Activated CD8-positive, alpha-beta memory T cell treated with anti-CD3 and anti-CD28 coated beads for 1 hour (primary cell): ENCODE measurements at places on chromosomes 3 and 15.
A peak's percentile ranks its signal among the peaks of the same experiment; 100 is the strongest.

- no peak for DNase-seq
Observed at GRCh38 chr3:37973246-37974054, 17.1 kb upstream of the VILL start.

GRCh38 chr15:42059661-42060476, 34.5 kb downstream of the PLA2G4D start:
- DNase-seq, result peak; percentile 21

- no peak for DNase-seq
Observed at GRCh38 chr15:83174891-83175290, 32.7 kb downstream of the HDGFL3 start.

DNA sequence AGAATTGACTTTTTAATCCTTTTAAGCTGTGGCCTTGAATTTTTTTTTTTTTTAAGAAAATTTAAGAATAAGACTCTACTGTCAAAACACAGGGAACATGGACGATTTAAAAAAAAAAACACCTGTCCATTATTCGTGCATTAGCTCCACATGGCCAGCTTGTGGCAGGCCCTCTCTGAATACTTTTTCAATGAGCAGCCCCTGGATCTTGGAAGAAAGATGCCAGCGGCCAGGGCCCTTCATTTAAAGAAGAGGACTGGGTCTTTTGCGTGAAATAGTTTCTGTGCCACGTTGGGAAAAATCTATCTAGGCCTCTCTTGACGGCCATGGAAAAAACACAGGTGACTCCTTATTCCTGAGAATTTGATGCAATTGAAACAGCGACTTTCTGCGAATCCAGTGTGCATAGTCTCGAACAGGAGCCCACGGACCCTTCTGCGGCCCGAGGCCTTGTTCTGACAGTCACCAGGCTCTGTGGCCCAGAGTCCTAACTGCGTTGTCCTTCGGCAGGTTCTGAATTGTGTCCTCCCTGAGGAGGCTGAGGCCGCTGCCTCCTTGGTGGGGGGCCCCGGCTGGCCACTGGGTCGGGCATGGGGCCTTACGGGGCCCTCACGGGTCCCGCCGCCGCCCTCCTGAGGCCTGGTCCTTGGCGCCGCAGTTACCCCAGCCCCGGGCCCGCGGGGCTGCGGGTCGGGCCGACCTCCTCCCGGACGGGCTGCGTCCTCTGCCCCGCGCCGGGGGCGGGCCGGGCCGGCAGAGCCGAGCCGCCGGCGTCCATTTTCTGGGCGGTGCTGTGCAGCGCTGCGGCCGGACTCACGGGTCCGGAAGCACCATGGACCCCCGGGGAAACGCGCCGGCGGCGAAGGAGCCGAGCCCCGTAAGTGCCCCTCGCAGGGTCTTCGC, 33.5 kb downstream of the ZBTB38 start:
- DNase-seq, result peak; percentile 42

DNA sequence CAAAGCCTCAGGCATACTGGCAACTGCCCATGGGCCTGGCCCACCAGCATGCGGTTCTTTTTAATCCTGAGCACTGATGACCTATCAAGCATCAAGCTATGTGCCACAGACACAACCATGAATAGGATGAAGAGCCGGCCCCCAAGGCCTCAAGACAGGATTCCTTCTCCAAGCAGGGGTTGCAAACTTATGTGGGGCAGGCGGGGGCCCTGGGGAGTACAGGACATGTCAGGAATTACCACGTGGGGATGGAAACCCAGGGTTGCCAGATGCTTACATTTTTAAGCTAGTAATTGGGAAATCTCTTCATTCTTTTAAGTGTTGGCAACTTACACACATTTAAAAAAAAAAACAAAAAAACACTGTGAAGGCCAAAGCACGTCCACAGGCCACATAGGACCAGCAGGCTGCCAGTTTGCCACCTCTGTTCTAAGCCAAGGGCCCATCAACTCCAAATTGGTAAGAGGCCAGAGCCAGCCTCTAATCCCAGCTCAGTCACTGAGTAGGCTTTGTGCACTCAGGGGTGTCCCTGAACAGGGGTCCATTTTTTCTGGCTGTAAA, 32.8 kb downstream of the BDH1 start:
- DNase-seq, result no peak

DNA sequence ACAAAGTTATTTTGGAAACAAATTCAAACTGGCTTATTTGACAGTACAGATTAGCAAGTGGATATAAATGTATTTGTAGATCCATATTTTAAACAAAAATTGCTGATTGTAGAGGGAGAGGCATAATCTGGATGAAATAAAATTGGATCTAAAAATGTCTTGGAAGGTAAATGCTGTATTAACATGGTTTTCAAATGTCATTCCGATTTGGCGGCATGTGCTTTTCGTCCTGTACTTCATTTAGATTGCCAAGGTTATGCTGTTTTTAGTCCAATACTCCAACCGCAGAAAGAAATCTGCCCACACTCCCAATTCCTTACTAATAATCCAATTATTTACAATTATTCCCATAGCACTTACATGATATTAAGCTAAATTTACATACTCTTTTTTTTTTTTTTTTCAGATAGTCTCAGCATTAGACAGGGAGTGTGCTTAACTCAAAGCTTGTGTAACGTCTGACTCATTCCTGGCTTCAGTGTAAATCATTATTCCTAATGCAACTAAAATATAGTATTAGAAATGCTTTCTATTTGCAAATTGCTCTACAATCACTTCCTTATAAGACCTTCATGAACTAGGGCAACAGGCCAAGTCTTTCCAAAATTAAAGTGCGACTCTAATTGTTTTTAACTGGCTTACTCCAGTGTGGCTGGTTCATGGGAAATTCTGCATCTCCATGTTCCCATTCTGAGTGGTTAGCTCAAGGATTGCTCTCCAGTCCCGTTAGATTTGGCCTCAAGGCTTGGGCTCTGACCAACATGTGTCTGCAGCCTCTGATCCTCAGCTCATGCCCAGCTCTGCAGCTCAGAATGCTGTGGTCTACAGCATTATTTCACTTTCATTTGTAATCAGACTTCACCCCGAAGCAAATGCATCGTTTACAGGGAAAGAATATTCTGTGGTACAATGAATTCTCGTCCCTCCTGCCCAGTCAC, 103.9 kb downstream of the FBN1 start:
- DNase-seq, result no peak

DNA sequence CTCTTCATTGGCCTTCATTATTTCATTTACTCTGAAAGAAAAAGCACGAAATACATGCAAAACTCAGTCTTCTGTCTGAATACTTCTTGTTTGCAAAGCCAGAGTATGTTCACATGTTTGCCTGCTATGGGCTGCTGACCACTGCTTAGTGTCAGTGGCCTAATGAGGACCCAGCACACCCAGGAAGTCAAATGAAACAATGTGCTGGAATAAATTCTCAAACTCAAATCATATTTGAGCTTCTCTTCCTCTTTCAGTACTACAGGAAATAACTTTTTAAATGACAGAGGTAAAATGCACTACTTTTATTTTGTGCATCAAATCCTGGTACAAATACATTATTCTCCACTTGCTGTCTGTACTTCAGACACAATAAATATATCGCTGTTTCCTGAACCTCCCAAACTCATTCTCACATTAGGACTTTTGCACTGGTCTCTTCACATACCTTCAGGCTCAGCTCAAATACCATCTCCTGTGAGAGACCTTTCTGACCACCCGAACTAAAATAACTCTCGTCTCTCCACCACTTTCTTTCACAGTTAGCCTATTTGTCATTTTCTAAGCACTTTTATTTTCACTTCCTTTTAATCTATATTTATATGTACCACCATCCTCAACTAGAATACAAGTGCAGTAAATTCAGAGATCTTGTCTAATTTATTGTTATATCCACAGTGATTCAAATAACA, 176.8 kb downstream of the TUSC7 start:
- no peak for DNase-seq

GRCh38 chr3:113086560-113087461, 96.0 kb downstream of the GTPBP8 start:
- DNase-seq, result no peak

DNA sequence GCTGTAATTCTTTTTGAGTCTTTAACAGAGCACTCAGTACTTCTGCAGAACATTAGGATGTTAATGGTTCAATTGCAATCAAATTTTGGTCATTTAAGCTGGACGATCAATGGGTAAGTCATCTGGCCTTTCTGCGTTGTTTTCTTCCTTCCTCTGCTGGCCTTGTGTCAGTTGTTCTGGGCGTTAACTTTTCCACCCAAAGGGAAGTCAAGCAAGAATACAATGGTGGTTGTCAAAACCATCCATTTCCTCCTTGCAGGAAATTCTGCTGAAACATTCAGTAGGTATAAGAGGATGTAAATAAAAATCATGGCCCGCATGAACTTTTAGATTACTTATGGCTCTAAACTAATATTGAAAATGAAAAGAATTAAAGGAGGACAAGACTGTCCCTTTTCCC, 584.0 kb downstream of the GRM7 start:
- DNase-seq, result no peak

DNA sequence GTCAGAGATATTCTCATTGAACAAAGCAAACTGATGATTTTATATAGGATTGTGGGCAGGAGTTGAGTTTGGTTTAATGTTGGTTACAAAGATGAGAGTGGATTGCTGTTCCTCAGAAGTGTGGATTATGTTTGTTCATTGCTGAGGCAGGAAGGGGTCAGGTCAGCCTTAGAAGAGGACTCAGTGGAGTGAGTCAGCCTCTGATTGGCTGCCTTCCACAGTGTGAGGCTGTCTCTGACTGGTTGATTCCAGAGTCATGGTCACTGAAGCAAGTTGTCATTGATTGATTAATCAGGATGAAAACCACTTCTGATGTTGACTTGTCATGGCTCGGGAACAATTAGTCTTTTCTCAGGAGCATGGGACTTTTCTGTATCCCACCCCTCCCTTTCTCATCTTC, 36.2 kb downstream of the KBTBD12 start:
- DNase-seq, result no peak

- DNase-seq, result peak; percentile 51
Observed at GRCh38 chr3:45210308-45211041, 15.6 kb downstream of the TMEM158 start.

- DNase-seq, result no peak
Observed at GRCh38 chr3:127216415-127217261, 23.7 kb downstream of the PRR23E start.

DNA sequence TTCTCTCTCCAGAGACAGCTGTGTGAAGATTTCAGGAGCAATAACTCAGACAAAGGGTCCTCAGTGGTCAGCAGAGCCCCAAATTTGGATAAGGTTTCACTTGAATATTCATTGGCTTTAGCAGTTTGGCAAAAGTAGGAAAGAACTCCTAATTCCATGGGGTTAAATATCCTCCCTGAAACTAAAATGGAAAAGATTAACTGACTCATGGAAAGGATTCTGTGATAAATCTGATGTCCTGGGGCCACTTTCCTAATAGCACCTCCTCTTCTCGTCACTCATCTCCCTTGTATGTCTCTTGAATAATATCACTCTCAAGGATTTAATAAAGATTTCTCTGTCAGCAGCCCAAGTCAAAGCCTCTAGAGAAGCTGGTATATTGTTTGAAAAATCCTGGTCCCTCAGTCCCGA, 33.3 kb upstream of the TBC1D23 start:
- no peak for DNase-seq

DNA sequence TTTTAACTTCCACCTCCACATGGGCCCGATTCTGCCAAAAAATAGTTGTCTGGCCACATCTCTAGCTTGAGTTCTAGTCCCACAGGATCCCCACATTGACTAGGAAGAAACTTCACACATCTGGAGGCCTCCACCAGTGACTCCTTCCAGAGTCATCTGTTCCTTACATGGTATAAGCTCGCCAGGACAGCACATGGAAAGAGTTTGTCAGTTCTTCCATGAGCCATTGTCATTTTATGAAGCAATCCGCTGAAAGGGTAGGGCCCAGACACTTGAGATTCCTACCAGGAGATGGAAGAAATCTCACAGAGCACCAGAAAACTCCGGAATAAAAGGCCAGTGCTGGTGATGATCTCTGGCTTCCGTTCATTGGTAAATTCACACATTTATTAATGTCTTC, 350.5 kb upstream of the ICE2 start:
- no peak for DNase-seq

DNA sequence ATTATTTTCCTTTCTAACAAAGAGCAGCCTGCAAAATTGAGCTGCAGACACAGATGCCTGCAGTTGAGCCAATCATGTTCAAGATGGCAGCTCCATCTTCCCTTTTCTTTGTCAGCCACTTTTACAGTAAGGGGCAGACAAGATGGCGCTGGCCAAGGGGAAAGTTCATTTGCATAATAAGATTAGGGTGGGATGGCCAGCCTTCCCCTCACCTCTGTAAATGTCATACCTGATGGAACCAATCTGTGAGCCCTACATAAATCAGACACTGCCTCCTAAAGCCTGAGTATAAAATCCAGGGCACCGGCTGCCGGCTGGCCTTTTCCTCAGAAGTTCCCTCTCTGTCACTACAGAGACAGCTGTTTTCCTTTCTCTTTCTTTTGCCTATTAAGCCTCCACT, 15.8 kb downstream of the PATL2 start:
- no peak for DNase-seq

DNA sequence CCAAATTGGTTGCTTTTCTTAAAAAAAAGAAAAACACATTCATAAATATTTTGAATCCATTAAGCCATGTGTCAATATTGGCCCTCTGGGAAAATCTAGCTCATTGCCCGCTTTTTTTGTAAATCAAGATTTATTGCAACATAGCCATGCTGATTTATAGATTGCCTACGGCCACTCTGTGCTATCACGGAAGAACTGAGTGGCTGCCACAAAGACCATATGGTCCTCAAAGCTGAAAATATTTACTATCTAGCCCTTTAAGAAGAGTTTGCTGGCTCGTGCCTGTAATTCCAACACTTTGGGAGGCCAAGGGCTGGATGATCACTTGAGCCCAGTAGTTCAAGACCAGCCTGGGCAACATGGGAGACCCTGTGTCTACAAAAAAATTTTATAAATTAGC, 45.9 kb downstream of the IL5RA start:
- no peak for DNase-seq

- no peak for DNase-seq
Observed at GRCh38 chr3:60185161-60185560, 1066.1 kb downstream of the FHIT start.

DNA sequence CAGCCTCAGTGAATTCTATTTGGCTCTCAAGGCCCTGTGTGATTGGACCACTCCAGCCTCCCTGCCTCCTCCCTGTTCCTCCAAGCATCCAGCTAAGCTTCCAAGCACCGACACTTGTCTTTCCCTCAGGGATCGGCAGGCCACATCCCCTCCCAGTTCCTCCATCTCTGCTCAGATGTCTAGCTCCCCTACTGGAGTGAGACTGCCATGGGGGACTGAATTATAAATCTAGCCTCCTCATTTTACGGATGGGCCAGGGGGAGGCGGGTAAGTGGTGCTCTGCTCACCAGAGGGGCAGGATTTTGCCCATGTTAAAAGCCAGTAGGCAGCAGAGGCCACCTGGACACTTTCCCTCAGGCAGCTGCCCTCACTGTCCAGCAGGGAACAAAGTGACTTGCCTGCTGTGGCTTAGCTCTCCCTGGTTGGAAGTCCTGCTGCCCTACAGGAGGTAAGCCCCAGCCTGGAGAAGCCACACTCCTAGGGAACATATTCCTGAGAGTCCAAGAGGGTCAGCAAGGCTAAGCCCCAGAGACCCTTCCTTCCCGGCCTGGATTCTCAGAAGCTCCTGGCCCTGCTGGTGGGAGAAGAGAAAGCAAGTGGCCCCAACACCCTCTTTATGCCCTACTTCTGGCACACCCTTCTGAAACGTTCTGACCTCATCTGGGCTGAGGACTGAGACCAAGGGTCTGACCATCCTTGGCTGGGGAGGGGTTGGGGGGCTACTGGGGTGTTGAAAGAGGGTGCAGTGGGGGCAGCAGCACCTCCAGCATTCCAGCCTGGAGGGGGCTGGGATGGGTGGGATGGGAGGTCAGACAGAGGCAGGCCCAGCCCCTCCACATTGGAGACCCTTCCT, 9.1 kb upstream of the HHATL start:
- DNase-seq, result no peak
